ENCODE measurements at places on chromosomes 16 and 17. TPM values are rescaled to one million over a fixed set of nuclear protein-coding genes. Genes with fewer than 3 reads are reported as not detected.

The AOC2 gene
- total RNA-seq: 0.78 TPM

The POLR2C gene
- 52.7 TPM for total RNA-seq

The TMC7 gene
- 2.8 TPM for total RNA-seq

The MT3 gene
- 8.6 TPM for total RNA-seq

The IL34 gene
- total RNA-seq: 1.7 TPM

The RUNDC1 gene
- 13.3 TPM for total RNA-seq

The CD300LB gene
- not detected for total RNA-seq

The RND2 gene
- 3.6 TPM for total RNA-seq

The GGT6 gene
- total RNA-seq: not detected

The SEPTIN1 gene
- total RNA-seq: under 0.01 TPM

The ZNF469 gene
- 0.31 TPM for total RNA-seq

The IGFALS gene
- total RNA-seq: not detected

The LGALS9 gene
- 1.9 TPM for total RNA-seq

The PRR29 gene
- total RNA-seq: 0.78 TPM

The HSPB9 gene
- not detected for total RNA-seq

The PAQR4 gene
- 19.7 TPM for total RNA-seq

The CEMP1 gene
- total RNA-seq: 0.16 TPM

The SLC6A2 gene
- not detected for total RNA-seq

The CPPED1 gene
- total RNA-seq: 6.2 TPM

The FSCN2 gene
- 5.6 TPM for total RNA-seq

The PDE6G gene
- not detected for total RNA-seq

The C16orf74 gene
- 1.6 TPM for total RNA-seq

The ALOX12 gene
- not detected for total RNA-seq

The GRIN2A gene
- total RNA-seq: 10.9 TPM

The SPNS2 gene
- total RNA-seq: 15.9 TPM

The MYOCD gene
- 0.16 TPM for total RNA-seq

The TP53TG3B gene
- not detected for total RNA-seq

The HEATR9 gene
- not detected for total RNA-seq

The DPEP3 gene
- not detected for total RNA-seq

The CCL16 gene
- total RNA-seq: not detected

The NME2 gene
- total RNA-seq: 160 TPM

The ARHGAP23 gene
- total RNA-seq: 42.9 TPM

The SOX9 gene
- total RNA-seq: 25.4 TPM

The KRT32 gene
- total RNA-seq: not detected

The KRT27 gene
- not detected for total RNA-seq

The CD300H gene
- total RNA-seq: not detected

The TNFRSF17 gene
- not detected for total RNA-seq

The KRT24 gene
- total RNA-seq: not detected

The TBX6 gene
- 0.16 TPM for total RNA-seq

The FBXO39 gene
- not detected for total RNA-seq

The BAIAP3 gene
- total RNA-seq: 5.8 TPM

The MPV17L gene
- total RNA-seq: 19.3 TPM

The EPX gene
- not detected for total RNA-seq

The B4GALNT2 gene
- total RNA-seq: not detected

The ZNF385C gene
- 0.31 TPM for total RNA-seq

Measured in occipital lobe (tissue), 3 donors.